Upper lobe of left lung (tissue), 6 donors: ENCODE measurements at places on chromosomes 7 and 10. TPM values are rescaled to one million over a fixed set of nuclear protein-coding genes. Genes with fewer than 3 reads are reported as not detected.

Gene SPDYE2B
- total RNA-seq = not detected

Gene NCF1
- 61.8 TPM for total RNA-seq

Gene BLNK
- total RNA-seq = 17.8 TPM

Gene FXYD4
- total RNA-seq = not detected

Gene HOXA10
- total RNA-seq = 0.24 TPM

DNA sequence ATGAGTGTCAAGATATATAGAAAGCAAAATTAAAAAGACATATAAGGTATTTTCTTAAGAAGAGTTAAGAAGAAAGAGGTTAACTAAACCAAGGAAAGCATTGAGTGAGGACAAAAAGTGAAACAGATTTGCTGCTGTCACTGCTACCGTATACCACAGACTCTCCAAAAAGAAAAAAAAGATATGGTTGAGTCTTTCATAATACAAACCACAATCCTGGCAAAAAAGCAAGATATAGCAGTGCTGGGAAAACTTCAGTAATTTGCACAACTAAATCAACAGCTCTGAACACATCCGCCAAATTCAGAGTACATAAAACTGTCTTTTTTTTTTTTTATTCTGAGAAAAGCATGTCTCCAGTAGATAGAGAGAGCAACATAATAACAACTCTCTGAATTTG is 114.7 kb downstream of the ETV1 start:
- H3K36me3 ChIP-seq = no peaks in the 10 kb centered on the region
- H3K4me1 ChIP-seq = no peaks in the 10 kb centered on the region
- H3K4me3 ChIP-seq = peak overlapping the region; percentile 10
- DNase-seq = no peak
- no peaks in the 10 kb centered on the region for H3K27me3 ChIP-seq

- no peaks in the 10 kb centered on the region for H3K4me1 ChIP-seq
- DNase-seq = no peak
- no peaks in the 10 kb centered on the region for H3K36me3 ChIP-seq
- H3K4me3 ChIP-seq = no peak overlapping the region
These were observed 81.0 kb upstream of the KAT6B start for GRCh38 chr10:74745449-74745848.

DNA sequence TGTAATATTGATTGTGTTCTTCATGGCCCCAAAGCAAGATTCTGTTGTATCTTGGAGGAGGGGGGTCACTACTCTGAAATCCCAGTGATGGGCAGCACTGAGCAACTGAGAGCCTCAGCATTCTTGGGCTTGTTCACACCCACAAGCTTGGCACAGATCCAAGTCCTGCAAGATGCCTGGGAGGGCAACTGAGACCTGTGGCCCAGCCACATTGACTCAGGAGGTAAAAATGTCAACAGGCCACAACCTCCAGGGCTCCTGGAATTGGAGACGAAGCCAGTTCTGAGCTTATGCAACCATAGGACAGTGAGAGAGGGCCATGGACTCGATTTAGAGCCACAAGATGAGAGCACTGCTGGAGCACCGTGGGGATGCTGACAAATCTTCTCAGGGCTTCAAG is 3.1 kb upstream of the DOCK1 start:
- H3K27ac ChIP-seq = no peak overlapping the region
- H3K27me3 ChIP-seq = no peaks in the 10 kb centered on the region
- DNase-seq = no peak

GRCh38 chr7:2243458-2243857 is 1.4 kb downstream of the NUDT1 start:
- H3K36me3 ChIP-seq = no peaks in the 10 kb centered on the region
- peaks cover 42% of the 10 kb centered on the region for H3K4me1 ChIP-seq

DNA sequence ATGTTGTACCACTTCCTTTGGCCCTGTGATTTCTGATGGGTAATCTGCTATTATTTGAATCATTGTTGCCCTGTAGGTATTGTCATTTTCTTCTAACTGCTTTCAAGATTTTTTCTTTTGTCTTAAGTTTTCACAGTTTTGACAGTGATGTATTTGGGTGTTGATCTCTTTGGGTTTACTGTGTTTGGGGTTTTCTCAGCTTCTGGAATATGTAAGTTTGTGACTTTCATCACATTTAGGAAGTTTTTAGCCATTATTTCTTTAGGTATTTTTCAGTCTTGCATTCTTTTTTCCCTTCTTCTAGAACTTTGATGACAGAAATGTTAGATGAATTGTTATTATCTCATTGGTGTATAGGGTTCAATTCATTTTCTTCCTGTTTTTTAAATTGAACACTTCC is 23.1 kb upstream of the PON2 start:
- H3K4me3 ChIP-seq = no peak overlapping the region
- H3K27me3 ChIP-seq = no peaks in the 10 kb centered on the region
- H3K36me3 ChIP-seq = no peaks in the 10 kb centered on the region
- DNase-seq = no peak
- H3K27ac ChIP-seq = no peak overlapping the region
- H3K4me1 ChIP-seq = no peaks in the 10 kb centered on the region

GRCh38 chr7:6392712-6393666 is 54.8 kb downstream of the DAGLB start:
- DNase-seq = peak; percentile 98
- peak overlapping the region; percentile 91 for H3K27ac ChIP-seq

DNA sequence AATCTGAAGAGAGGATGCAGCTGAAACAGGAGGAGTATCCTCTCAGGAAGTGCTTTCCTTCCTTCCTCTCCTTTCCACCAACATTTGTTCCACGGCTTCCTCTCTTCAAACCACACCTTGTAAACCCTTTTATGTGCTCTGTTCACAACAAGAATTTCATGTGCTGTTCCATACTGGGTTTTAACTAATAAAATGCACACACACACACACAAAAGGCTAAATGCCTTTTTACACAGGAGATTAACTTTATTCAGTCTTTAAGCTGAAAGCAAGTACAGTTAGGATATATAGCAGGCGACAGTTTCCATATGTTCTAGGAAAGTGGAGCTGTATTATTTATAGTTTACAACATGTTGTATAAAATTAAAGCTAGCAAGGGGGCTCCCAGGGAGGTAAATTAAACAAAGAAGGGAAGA is 106.7 kb downstream of the REEP3 start:
- H3K4me3 ChIP-seq = no peak overlapping the region
- H3K4me1 ChIP-seq = peaks cover 29% of the 10 kb centered on the region
- H3K27me3 ChIP-seq = no peaks in the 10 kb centered on the region
- no peak for DNase-seq
- peak overlapping the region; percentile 97 for H3K27ac ChIP-seq
- no peaks in the 10 kb centered on the region for H3K36me3 ChIP-seq

DNA sequence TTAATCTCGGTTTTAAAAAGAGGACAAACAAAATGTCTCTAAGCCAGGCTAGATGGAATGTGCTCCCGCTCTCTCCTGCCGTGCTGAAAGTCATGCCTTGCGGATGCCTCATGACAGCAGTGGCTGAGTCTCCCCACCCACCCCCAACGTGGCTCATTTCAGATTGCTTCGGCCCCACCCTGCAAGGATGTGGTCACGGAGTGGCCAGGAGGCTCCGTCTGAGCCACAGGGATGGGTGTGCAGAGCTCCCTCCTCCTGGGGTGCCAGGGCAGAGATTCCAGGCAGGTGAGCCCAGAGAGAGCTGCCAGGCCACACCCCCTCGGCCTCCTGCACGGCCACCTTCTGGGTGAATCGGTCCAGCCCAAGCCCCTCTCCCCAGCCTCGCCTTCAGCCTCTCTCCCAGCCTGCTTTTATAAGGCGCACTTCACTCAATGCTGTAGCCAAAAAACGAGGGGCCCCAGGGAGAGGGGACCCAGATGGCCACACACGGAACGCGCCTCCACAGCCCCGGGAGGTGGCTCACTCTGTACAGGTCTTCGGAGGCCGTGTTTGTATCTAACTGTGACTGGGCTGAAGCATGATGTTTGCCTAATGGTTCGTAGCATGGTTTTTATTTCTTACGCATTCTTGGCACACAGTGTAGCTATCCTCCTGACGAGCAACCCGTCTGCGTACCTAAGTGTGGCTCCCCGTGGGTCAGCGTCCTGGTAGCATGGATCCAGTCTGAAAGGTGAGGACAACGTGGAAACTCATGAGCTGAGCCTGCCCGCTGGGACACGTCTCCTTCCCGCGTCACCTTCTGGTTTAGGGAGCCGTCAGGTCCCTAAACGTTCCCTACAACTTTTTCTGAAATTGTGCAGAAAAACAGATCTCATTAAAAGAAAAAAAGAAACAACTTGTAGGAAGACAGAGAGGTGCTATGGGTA is 413.8 kb upstream of the FOXK1 start:
- H3K27me3 ChIP-seq = no peaks in the 10 kb centered on the region
- no peaks in the 10 kb centered on the region for H3K36me3 ChIP-seq
- no peaks in the 10 kb centered on the region for H3K4me1 ChIP-seq

GRCh38 chr7:49099587-49100326 is 175.4 kb downstream of the CDC14C start:
- H3K4me3 ChIP-seq = no peak overlapping the region
- H3K36me3 ChIP-seq = no peaks in the 10 kb centered on the region
- H3K27me3 ChIP-seq = no peaks in the 10 kb centered on the region
- H3K4me1 ChIP-seq = no peaks in the 10 kb centered on the region

- H3K27ac ChIP-seq = peak overlapping the region; percentile 81
- peaks cover 49% of the 10 kb centered on the region for H3K4me1 ChIP-seq
- H3K36me3 ChIP-seq = peaks cover 3% of the 10 kb centered on the region
These were observed 57.6 kb downstream of the TACR2 start for GRCh38 chr10:69359148-69359547.

DNA sequence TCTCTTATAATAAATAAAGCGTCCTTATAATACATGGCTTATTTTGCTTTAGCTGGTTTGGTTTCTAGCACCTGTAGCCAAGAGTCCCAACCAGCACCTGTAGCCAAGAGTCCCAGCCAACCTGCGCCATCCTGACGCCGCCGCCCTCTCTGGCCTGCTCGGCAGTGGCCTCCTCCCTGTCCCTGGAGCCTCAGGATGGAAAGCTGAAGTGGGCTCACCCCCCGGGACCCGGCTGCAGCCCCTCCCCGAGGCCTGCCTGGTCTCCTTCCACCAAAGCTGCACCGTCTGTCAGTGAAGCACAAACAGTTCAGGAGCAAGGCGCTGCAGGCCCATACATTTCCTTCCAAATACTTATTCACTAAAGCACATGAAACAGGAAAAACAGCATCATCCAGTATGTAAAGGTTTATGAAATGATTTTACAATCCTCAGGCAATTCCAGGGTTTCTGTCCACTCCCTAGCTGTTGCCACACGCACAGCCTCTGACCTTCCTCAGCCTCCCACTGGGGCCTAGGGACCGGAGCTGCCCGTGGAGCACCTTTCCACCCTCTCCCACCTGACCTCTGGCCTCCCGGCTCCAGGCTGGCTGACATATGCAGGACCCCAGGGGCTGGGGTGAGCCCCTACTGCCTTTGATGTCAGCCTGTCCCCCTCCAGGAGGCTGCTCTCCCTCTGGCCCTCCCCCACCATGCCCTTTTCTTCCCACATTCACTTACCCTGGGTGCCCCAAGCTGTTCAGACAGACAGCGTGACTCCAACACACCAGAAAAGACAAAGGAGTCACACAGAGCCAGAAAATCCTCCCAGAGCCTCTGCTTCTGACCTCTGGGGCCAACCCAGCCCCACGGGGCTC is 149.6 kb upstream of the PPP2R2D start:
- no peaks in the 10 kb centered on the region for H3K36me3 ChIP-seq
- H3K27me3 ChIP-seq = no peaks in the 10 kb centered on the region
- no peak overlapping the region for H3K27ac ChIP-seq
- H3K4me1 ChIP-seq = no peaks in the 10 kb centered on the region
- H3K4me3 ChIP-seq = no peak overlapping the region
- DNase-seq = no peak

DNA sequence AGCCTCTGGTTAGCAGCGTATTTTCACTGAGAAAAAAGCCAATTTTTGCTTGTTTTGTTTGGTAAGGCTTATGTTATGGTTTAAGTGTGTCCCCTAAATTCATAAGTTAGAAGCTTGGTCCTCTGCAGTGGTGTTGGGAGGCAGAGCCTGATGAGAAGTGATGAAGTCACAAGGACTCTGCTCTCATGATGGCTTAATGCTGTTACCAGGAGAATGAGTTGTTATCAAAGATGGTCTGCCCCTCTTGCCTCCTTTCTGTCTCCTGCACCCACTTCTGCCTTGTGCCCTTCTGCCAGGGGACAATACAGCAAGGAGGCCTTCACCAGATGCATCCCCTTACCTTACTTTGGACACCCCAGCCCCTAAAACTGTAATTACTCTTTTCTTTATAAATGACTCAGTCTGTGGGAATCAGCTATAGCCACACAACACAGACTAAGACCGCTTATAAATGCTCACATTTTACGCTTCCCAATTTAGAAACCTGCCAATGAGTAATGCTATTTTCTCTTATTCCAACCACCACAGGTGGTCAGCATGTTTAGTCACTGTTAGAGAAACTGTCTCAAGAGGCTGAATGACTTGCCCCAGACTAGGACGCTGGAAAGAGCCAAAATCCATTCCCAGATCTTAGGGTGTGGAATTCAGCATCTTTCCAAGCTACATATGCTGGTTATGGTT is 6.1 kb upstream of the PKD1L1 start:
- peaks cover 10% of the 10 kb centered on the region for H3K36me3 ChIP-seq
- no peak for DNase-seq
- no peaks in the 10 kb centered on the region for H3K27me3 ChIP-seq
- peaks cover 15% of the 10 kb centered on the region for H3K4me1 ChIP-seq

DNA sequence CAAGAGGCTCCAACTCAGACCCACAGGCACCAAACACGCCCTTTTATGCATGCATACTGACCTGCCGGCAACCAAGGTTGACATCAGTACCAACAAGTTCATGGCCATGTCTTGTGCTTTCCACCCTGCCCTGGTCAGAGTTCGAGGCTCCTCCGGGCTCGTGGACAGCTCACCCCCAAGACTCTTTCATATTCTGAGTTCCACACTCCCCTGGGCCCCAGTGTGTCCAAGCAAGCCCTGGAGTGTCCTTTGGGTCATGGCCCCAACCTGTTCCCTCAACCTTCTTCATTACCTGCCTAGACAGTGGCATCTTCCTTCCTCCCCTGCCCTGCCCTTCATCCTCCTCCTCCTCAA is 40.5 kb downstream of the HIF1AN start:
- H3K27me3 ChIP-seq = no peaks in the 10 kb centered on the region
- no peaks in the 10 kb centered on the region for H3K4me1 ChIP-seq
- H3K4me3 ChIP-seq = no peak overlapping the region
- no peak overlapping the region for H3K27ac ChIP-seq
- no peak for DNase-seq
- no peaks in the 10 kb centered on the region for H3K36me3 ChIP-seq

DNA sequence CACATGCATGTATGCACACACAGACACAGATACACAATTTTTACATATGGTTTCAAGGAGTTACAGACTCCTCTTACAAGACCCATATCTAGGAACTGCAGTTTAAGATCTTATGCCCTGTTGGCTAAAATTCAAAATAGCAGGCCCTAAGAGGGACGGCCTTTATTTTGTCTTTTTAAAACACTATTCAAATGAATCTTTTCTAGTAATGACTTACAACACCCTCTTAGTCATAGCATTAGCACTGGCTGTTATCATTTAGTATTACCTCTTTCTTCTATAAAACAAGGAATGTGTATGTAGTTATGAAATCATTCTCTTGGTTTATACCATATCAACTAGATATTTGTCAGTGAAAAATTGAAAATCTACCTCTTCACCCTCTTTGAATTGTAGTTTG is 15.3 kb downstream of the PAPSS2 start:
- H3K36me3 ChIP-seq = no peaks in the 10 kb centered on the region
- no peak overlapping the region for H3K4me3 ChIP-seq
- DNase-seq = no peak
- no peak overlapping the region for H3K27ac ChIP-seq
- H3K27me3 ChIP-seq = no peaks in the 10 kb centered on the region
- peaks cover 9% of the 10 kb centered on the region for H3K4me1 ChIP-seq
